ENCODE measurements at places on chromosomes 2 and 18. TPM values are rescaled to one million over a fixed set of nuclear protein-coding genes. Genes with fewer than 3 reads are reported as not detected.

Gene MC5R
- polyA plus RNA-seq, result not detected

- no peaks in the 10 kb centered on the region for H3K4me1 ChIP-seq
- H3K4me3 ChIP-seq, result no peak overlapping the region
- no peaks in the 10 kb centered on the region for H3K36me3 ChIP-seq
- no peaks in the 10 kb centered on the region for H3K27me3 ChIP-seq
- H3K27ac ChIP-seq, result no peak overlapping the region
- DNase-seq, result no peak
These were observed 461.2 kb downstream of the CDH2 start for GRCh38 chr18:27715751-27716150.

Gene INHBB
- 46.1 TPM for polyA plus RNA-seq

Gene CYTIP
- 3.9 TPM for polyA plus RNA-seq

DNA sequence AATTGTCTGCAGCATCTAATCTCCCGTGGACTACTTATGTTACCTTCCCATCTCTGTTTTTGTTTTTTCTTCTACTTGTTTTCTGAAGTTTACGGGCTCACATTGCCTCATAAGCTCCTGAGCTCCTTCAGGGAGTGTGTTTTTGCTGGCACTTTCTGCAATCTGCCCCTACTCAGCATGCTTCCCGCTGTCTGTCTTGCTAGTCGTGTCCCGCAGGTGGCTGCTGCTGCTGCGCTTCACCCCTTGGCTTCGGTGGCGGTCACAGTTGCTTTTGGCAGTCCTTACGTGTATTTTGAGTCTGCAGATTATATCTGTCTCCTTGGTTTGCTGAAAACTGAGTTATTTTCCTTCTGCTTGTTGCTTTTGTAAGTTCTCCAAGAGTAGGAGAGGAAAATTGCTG, 37.3 kb downstream of the FER1L5 start:
- H3K27me3 ChIP-seq, result no peaks in the 10 kb centered on the region
- H3K27ac ChIP-seq, result no peak overlapping the region
- no peak overlapping the region for H3K4me3 ChIP-seq
- no peaks in the 10 kb centered on the region for H3K36me3 ChIP-seq
- no peak for DNase-seq

GRCh38 chr2:232038251-232038880, 76.9 kb downstream of the DIS3L2 start:
- H3K27ac ChIP-seq, result no peak overlapping the region
- no peaks in the 10 kb centered on the region for H3K27me3 ChIP-seq
- no peak overlapping the region for H3K4me3 ChIP-seq
- H3K36me3 ChIP-seq, result no peaks in the 10 kb centered on the region
- DNase-seq, result no peak
- H3K4me1 ChIP-seq, result no peaks in the 10 kb centered on the region

- H3K36me3 ChIP-seq, result no peaks in the 10 kb centered on the region
- no peak overlapping the region for H3K27ac ChIP-seq
- no peaks in the 10 kb centered on the region for H3K4me1 ChIP-seq
- no peak for DNase-seq
These were observed 26.5 kb upstream of the PXDN start for GRCh38 chr2:1770566-1771380.

GRCh38 chr2:16775899-16776231, 110.2 kb upstream of the CYRIA start:
- no peak for DNase-seq
- H3K27me3 ChIP-seq, result no peaks in the 10 kb centered on the region
- H3K36me3 ChIP-seq, result no peaks in the 10 kb centered on the region
- H3K27ac ChIP-seq, result no peak overlapping the region
- H3K4me3 ChIP-seq, result no peak overlapping the region
- H3K4me1 ChIP-seq, result no peaks in the 10 kb centered on the region

- H3K36me3 ChIP-seq, result no peaks in the 10 kb centered on the region
- H3K4me3 ChIP-seq, result no peak overlapping the region
- DNase-seq, result no peak
- no peaks in the 10 kb centered on the region for H3K4me1 ChIP-seq
These were observed 105.7 kb downstream of the TPO start for GRCh38 chr2:1518867-1519530.

DNA sequence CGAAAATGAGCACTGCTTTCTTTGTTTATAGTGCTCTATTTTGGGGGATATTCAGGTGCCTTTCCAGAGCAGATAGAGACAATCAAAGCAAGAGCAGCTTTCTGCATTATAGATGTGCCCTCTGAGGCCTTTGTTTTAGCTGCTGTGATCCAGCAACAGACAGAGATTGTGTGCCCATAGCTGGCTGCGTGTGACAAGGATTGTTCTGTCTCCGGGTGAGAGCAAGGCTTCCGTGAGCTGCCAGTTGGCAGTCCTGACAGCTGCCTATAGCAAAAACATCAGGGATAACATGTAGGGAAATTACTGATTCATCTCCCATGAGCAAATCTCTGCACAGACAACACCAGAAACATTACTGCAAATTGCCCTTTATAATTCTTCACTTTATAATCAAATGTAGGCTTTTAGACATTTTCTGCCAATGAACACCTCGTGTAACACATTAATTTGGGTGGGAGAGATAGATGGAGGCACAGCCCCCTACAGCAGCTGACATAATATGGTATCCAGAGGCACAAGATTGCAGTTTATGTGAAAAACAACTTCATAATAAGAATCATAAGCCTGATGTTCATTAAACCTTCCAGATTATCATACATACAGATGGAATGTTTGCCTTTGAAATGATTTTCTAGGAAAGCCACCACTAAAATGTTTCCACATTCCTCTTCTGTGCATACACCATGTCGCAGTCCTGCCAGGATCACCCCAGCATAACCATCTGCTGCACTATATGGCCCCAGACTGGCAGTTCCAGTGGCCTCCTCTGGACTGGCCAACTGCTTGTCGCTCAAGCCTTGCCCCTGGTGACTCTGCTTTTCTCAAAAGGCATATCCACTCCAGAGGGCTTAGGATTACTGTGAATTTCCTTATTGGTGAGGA, 131.2 kb downstream of the TRIB2 start:
- no peak overlapping the region for H3K27ac ChIP-seq
- peaks cover 4% of the 10 kb centered on the region for H3K4me1 ChIP-seq
- H3K27me3 ChIP-seq, result no peaks in the 10 kb centered on the region
- no peak for DNase-seq
- no peaks in the 10 kb centered on the region for H3K36me3 ChIP-seq
- H3K4me3 ChIP-seq, result no peak overlapping the region

Gene UGT1A8
- not detected for polyA plus RNA-seq

DNA sequence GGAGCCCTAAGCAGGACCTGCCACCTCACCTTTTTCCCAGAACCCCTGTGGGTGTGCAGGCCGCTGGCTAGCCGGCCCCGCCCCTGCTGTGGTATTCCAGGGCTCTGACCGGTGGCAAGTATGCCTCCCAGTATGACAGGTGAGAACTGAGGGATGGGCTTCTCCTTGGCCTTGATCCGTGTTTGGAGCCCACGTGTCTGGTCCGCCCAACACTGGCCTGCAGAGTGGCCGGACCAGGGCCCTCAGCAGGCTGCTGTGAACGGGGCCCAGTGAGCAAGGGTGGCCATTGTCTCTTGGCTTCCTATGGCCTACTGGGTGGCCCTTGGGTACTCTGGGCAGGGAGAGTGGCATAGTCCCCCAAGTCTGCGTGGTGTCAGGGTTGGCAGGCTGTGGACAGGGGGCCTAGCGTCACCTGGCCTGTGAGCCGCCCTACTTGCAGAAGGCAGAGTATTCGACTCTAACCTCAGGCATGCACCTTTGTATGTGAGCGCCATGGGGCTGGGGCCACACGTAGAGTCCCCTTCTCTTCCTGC, 1.8 kb downstream of the RNPEPL1 start:
- no peaks in the 10 kb centered on the region for H3K27me3 ChIP-seq
- no peak overlapping the region for H3K4me3 ChIP-seq
- no peak for DNase-seq
- H3K27ac ChIP-seq, result no peak overlapping the region
